Right atrium auricular region (tissue), 2 donors: ENCODE measurements at places on chromosomes 1 and 21.

- no peak for DNase-seq
Measured at GRCh38 chr1:40244138-40244744, 3.5 kb upstream of the TMCO2 start.

DNA sequence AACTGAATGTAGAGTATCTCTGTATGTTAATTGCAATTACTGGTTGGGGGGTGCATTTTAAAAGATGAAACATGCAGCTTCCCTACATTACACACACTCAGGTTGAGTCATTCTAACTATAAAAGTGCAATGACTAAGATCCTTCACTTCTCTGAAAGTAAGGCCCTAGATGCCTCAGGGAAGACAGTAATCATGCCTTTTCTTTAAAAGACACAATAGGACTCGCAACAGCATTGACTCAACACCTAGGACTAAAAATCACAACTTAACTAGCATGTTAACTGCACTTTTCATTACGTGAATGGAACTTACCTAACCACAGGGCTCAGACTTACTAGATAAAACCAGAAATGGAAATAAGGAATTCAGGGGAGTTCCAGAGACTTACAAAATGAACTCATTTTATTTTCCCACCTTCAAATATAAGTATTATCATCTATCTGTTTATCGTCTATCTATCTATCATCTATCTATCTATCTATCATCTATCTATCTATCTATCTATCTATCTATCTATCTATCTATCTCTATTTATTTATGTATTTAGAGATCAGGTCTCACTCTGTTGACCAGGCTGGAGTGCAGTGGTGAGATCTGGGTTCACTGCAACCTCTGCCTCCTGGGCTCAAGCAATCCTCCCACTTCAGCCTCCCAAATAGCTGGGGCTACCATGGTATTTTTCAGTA is 47.8 kb downstream of the CHML start:
- DNase-seq = no peak

DNA sequence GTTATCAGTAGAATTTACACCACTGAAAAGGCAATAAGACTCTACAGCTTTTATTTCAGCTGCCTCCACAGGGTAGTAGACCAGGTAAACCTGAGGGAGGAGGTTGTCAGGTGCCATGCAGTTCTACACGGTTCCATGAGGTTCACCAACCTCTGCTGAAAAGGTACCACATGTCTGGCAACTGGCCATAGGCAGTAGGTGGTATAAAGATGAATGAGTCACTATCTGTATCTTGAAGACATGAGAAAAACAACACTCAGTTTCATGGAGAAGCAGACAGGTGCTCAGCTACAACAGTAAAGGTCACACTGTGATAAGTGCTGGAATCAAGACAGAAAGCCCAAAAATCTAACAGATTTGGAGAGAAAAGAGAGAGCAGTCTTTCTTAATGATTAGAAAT is 145.4 kb downstream of the PTGER3 start:
- no peak for DNase-seq

GRCh38 chr1:169127305-169127704 is 20.8 kb downstream of the ATP1B1 start:
- no peak for DNase-seq

- DNase-seq = no peak
Measured at GRCh38 chr1:21523297-21523813, 14.1 kb downstream of the ALPL start.

- DNase-seq = no peak
Measured at GRCh38 chr1:6288026-6288425, 27.1 kb upstream of the GPR153 start.

GRCh38 chr1:216665406-216665805 is 57.8 kb downstream of the ESRRG start:
- DNase-seq = no peak

DNA sequence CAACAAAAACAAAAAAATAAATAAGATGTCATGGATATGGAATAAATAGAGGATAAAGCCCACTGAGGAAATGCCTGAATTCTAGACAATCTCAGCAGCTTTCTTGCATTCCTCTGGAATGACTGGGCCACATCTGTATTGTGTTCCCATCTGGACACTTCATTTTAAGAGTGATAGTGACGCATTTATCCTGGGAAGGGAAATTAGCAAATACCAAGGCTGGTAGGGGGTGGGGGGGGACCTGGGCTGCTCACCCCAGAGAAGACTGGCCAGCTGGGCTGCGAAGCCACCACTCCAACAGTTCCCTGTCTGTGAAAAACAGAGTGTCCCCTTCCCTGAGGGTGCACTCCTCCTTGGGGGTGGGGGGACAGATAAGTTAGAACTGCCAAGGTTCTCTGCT is 106.3 kb downstream of the HIVEP3 start:
- DNase-seq = peak; percentile 86

GRCh38 chr1:39003794-39004193 is 12.7 kb downstream of the AKIRIN1 start:
- no peak for DNase-seq
